ENCODE measurements at places on chromosomes 2 and 18.

- no peak for DNase-seq
Observed at GRCh38 chr2:54053830-54054229, 61.6 kb upstream of the ACYP2 start.

DNA sequence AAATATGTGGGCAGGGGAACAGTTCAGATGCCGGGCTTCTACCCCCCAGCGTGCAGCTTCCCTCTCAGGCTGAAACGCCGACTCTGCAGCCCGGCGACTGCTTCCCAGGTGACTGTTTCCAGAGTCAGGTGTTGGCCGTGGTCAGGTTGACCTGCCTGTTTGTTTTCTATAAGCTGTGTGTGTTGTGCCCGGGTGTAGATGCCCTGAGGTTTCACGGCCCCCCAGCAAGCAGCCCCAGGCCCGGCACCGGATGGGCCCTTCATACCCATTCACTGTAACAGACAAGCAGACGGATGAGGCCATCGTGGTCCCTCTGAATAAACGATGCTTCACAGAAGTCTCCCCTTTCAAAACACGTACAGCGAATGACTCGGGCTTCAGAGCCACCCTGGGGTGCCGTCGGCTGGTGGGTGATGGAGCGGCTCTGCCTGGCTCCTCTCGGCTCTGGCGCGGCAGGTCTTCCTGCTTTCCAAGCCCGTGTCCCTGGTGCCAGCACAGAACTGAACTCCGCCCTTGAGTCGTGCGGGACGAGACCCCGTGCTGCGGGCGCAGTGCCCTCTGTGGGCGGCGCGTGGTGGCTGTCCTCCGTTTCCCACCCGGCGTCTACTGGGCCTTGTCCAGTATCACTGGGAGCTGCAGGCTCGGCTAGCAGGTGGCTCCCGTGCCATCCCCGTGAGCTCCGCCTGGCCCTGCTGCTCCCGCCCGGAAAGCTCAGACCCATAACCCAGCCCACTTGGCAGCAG lies 15.0 kb upstream of the KCNG2 start:
- no peak for DNase-seq

- no peak for DNase-seq
Observed at GRCh38 chr2:11031876-11032275, 120.1 kb downstream of the KCNF1 start.

- no peak for DNase-seq
Observed at GRCh38 chr18:79332646-79333045, 63.1 kb upstream of the NFATC1 start.

DNA sequence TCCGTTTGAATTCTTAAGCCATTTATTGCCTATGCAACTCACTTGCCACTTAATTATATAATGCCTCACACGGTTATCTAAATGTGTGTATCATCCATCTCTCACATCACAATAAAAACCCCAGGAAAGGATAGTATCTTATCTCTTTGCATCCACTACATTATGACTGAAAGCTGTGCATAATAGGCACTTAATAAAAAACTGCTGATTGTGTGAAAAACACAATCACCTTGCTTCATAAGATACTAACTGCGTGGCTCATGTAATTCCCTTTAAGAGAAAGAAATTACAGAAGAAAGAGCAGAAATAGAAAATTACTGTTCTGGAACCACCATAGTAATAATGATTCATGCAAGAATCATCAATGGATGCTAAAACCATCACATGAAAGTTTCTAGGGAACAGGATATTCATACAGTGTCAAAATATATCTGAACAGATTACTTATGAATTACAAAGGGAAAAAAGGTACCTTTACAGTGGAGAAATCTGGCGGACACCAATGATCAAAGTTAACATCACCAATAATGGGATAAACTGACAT lies 29.3 kb downstream of the CUL3 start:
- no peak for DNase-seq

GRCh38 chr2:171852366-171852888 lies 41.6 kb downstream of the SLC25A12 start:
- no peak for DNase-seq

GRCh38 chr2:152174574-152174973 lies 989 bp downstream of the STAM2 start:
- no peak for DNase-seq

- no peak for DNase-seq
Observed at GRCh38 chr2:16523711-16524110, 141.9 kb downstream of the CYRIA start.

DNA sequence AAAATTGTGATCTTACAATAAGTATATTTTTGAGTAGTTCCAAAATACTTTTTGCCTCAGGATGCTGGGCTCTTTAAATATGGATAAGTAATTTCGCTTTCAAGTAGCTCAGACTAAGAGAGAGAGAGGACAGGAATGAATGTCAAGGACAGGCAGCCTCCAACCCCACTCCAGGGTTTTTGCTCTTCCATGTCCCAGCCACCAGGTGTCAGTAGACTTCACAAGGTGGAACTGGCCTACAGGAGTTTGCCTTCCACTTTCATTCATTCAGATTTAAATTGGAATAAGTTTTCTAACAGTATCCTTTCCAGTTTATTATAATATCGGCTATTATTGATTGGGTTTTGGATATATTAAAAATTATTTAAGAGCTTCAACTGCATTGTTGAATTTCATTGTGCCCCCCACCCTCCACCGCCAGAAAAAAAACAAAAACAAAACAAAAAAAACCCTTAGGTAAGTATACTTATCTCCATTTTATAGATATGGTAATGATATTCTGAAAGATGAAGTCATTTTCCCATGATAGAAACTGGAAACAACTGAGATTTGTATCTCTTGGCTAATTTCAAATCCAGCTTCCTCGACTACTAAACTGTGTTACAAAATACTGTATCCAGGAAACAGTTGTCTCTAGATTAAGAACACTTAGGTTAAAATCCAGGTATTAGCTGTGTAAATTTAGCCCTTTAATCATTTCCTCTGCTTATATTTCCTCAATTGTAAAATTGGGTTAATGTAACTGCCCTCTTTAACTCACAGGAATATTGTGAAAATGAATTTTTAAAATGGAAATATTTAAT lies 793.1 kb downstream of the ERBB4 start:
- no peak for DNase-seq
